ENCODE measurements at places on chromosomes 2 and 18.

GRCh38 chr2:207071820-207072219 is 93.9 kb downstream of the KLF7 start:
- H3K27ac ChIP-seq = no peak overlapping the region
- H3K4me1 ChIP-seq = no peaks in the 10 kb centered on the region
- no peak overlapping the region for H3K4me3 ChIP-seq
- H3K36me3 ChIP-seq = no peaks in the 10 kb centered on the region
- H3K27me3 ChIP-seq = no peaks in the 10 kb centered on the region
- DNase-seq = no peak

- no peaks in the 10 kb centered on the region for H3K36me3 ChIP-seq
- H3K27ac ChIP-seq = no peak overlapping the region
- H3K27me3 ChIP-seq = no peaks in the 10 kb centered on the region
- no peaks in the 10 kb centered on the region for H3K4me1 ChIP-seq
- no peak for DNase-seq
Observed at GRCh38 chr2:11856095-11856494, 109.7 kb downstream of the LPIN1 start.

- no peak overlapping the region for H3K27ac ChIP-seq
- no peak for DNase-seq
- no peak overlapping the region for H3K4me3 ChIP-seq
- H3K36me3 ChIP-seq = no peaks in the 10 kb centered on the region
- H3K4me1 ChIP-seq = no peaks in the 10 kb centered on the region
Observed at GRCh38 chr2:15953147-15953630, 12.8 kb downstream of the MYCN start.

DNA sequence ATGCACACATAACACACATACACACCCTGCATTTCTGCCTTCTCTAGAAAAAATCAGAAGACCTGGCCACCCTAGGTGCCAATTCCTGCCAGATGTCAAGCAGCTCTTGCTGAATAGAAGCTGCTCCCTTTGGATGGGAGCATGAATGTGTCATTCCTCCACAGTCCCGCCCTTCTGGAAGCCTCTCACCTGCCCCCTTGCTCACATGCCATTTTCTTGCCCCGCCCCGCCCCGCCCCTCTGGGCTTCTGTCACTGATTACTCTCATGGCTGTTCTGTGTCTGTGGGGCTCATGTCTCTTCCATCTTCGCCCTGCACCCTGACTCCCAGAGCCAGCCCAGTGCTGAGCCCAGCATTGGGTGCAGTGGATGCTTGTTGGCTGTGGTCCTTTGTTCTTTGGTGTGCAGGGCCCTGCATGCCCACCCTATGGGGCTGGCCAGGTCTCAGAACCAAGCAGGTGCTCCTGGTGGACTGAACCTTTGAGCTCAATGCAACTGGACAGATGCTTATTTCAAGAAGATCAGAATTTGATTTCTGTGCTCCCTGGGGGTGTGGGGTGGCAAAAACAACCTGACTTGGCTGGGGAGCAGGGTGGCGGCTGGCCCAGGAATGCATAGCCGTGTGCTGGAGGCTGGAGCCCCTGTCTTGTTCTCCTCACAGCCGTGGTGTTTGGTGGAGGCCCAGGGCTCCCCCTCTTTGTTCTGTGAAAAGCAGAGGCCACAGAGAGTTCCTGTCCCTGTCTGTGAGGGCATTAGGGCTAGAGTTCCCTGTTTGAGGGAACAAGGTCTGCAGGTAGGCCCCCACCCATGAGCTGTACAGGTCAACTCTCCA is 140.6 kb upstream of the GLI2 start:
- H3K27ac ChIP-seq = no peak overlapping the region
- no peaks in the 10 kb centered on the region for H3K27me3 ChIP-seq
- no peak overlapping the region for H3K4me3 ChIP-seq

Measured in hepatocyte (in vitro differentiated cells).